D721Med (cell line): ENCODE measurements at places on chromosomes 1 and 21.

DNA sequence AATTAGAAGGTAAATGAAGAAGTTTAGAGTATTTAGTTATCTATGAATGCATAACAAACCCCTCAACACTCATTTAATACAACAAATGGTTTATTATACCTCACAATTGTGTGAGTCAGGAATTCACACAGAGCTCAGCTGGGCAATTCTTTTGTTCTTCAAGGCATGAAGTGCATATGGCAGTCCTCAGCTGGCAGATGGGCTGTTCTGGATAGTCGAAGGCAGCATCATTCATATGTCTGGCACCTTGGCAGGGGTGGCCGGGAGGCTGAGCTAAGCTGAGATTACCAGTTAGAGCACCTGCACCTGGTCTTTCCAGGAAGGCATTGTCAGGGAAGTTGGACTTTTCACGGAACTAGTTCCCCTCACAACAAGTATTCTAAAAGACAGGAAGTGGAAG lies 286.2 kb upstream of the DUSP10 start:
- DNase-seq = no peak

GRCh38 chr21:41369920-41370839 lies 8.4 kb downstream of the MX2 start:
- no peak for DNase-seq

DNA sequence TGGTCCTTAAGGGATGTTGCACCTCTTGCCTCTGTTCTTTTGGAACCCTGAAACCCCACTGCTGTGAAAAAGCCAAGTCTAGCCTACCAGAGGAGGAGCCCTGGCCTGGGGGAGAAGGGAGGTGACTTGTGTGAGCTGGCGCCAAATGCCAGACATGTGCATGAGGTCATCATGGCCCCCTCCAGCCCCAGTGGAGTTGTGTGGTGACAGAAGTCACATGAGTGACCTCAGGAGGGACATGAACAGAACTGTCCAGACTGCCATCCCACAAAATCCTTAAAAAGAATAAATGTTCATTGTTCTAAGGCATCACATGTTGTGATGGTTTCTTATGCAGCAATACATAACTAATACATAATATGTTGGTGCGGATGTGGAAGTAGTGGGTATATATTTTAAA lies 10.8 kb downstream of the HHAT start:
- no peak for DNase-seq

DNA sequence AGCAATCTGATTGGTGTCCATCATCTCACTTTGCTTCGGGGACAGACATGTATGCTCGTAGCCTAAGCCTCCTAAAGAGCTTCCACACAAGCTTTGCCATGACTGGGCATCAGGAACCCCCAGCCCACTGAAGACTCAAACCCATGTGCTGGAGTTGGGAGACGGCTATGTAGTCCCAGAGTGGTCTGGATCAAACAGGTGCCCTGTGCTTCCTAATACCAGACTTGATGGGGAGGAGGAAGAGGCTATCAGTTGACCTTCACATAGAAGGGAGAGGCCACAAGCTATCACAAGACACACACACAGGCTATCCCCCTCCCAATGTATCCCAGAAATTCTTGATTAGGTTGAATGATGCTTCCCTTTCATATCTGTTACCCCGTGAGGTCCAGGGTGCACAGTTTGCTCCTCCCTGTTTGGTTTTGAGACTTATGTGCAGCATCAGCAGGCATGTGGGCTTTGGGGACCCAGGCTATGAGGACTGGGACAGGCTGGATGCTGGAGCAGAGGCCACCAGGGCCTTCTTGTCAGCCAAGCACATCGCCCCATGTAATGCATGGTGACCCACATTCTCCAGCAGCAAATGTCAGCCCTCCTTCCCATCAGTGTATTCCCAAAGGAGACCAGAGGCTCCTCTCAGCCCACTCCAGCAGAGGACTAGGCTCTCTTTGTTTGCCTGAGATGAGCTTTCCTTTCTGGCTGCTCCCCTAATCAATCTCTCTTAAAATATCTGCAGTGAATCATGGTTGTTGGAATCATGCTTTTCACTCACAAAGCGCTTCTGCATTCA lies 159.8 kb downstream of the GRIK3 start:
- peak; percentile 8 for DNase-seq
